Fibroblast of lung (primary cell): ENCODE measurements at places on chromosomes 1 and 21. TPM values are rescaled to one million over a fixed set of nuclear protein-coding genes. Genes with fewer than 3 reads are reported as not detected.
A peak's percentile ranks its signal among the peaks of the same experiment; 100 is the strongest.

CCSAP gene
- 4.3 and 4.4 TPM in 2 replicates for polyA plus RNA-seq

HAO2 gene
- not detected in 2 replicates for polyA plus RNA-seq

MYBPH gene
- 0.71 and 5.5 TPM in 2 replicates for polyA plus RNA-seq

PIK3CD gene
- polyA plus RNA-seq = 2.8 TPM in 2 replicates

RIPK4 gene
- 0.01 TPM in 1 of 2 replicates, not detected in the other for polyA plus RNA-seq

TRABD2B gene
- polyA plus RNA-seq = 0.01 TPM in 1 of 2 replicates, not detected in the other

PTGS2 gene
- 3.1 and 5.2 TPM in 2 replicates for polyA plus RNA-seq

CRP gene
- polyA plus RNA-seq = not detected in 2 replicates

RAB29 gene
- 31.5 and 34.5 TPM in 2 replicates for polyA plus RNA-seq

MROH7 gene
- polyA plus RNA-seq = 0.01 TPM in 1 of 2 replicates, not detected in the other

OR14I1 gene
- not detected in 2 replicates for polyA plus RNA-seq

CADM3 gene
- polyA plus RNA-seq = not detected in 2 replicates

KCNQ4 gene
- 0.02 and 0.03 TPM in 2 replicates for polyA plus RNA-seq

NHLH2 gene
- polyA plus RNA-seq = not detected in 2 replicates

LTN1 gene
- polyA plus RNA-seq = 10.4 and 12.6 TPM in 2 replicates

ITLN1 gene
- not detected in 2 replicates for polyA plus RNA-seq

FNDC10 gene
- 1.6 and 2.0 TPM in 2 replicates for polyA plus RNA-seq

IL10RB gene
- 43.6 and 56.2 TPM in 2 replicates for polyA plus RNA-seq

GRCh38 chr1:223068900-223069665 is 74.0 kb downstream of the TLR5 start:
- DNase-seq = no peak

DNA sequence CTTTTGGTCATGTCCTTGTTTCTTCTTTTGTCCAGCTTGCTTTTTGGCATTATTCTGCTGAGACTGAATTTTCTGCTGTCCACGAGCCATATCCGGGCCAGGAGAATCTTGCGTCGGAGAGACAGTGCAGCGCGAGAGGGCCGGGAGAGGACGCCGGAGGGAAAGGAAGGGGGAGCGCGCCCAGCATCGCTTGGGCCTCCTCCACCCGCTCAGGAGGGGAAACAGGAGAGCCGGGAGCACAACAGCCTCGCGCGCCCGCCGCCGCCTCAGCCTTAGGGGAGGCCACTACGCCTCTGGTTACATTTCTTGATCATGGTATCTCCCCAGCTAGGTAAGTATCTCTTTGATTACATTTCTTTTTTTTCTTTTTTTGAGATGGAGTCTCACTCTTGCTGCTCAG is 7.4 kb upstream of the DEGS1 start:
- DNase-seq = no peak

GRCh38 chr1:3904006-3904842 is 4.2 kb upstream of the C1orf174 start:
- DNase-seq = no peak

DNA sequence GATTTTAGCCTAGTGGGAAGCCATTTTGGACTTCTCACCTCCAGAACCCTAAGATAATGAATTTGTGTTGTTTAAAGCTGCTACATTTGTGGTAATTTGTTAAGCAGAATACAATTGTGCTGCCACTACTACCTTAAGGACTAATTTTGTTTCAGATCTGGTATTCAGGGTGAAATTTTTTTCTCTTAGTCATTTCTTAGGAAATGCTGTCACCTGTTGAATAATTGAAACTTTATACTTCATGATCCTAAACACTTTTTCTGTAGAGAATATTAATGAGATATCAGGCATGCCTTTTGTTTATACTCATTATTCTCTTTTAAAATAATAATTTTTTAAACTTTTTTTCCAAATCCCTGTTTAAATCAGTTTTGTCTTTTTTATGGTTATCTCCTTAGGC is 246.8 kb downstream of the TGFB2 start:
- DNase-seq = no peak

GRCh38 chr1:245512980-245513578 is 358.3 kb downstream of the KIF26B start:
- peak; percentile 26 for DNase-seq

- DNase-seq = peak; percentile 71
These were observed 24.8 kb downstream of the S100A6 start for GRCh38 chr1:153510984-153511410.

GRCh38 chr1:10179406-10180091 is 30.8 kb upstream of the KIF1B start:
- DNase-seq = no peak

DNA sequence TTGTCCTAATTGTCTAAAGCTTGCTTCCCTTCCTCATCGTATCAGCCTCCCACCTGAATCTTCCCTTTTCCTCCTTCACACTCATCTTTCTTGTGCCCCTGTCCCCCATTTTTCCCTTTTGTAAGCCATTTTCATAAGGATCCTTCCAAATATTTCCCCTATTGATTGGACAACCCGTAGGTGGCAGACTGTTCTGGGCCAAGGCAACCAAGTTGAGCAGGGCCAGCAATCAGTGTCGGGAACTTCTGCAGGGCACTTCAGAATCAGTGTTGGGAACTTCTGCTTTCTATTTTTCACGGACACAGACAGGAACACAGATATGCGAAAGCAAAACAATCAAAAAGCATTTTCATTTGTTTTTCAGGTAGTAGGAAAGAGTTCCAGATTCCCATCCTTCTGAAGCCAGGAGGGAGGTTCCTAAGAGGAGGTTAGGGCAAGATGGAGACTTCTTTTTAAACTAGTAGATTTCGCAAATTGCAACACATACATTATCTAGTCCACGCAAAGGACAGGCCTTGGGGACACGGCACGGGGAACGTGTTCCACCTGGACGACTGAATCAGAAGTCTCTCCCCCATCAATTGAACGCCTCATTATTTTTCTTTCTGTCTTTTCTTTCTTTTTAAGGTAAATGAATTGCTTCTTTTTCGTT is 691 bp upstream of the MPZL1 start:
- peak; percentile 77 for DNase-seq

DNA sequence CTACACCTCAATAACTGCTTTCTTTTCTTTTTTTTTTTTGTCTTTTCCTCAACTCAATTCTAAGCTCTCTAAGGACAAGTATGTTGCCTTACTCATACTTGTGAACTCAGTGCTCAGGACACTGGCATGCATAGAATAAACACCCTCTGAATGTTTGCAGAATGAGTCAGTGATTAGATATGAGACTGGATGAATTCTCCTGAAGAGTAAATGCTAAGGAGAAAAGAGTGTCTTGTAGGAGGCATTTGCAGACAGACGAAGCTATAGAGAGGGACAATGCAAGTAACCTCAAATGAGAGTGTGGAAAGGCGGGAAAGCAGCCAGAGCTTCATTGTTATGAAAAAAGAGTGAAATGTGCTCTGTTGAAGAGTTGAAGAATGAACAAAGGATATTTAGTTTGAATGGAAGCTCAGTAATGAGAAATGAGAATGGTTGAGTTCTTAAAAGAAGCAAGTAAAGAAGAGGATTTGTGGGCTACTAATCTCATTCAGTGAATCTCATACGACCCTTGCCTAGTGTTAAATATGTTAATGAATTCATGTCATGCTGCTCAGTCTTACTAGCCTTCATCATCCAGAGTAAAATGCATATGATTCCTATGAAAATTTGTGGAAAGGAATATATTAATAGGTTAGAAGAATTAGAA is 166.1 kb upstream of the DPYD start:
- DNase-seq = peak; percentile 100

GRCh38 chr1:184637664-184638240 is 116.9 kb downstream of the EDEM3 start:
- DNase-seq = no peak

DNA sequence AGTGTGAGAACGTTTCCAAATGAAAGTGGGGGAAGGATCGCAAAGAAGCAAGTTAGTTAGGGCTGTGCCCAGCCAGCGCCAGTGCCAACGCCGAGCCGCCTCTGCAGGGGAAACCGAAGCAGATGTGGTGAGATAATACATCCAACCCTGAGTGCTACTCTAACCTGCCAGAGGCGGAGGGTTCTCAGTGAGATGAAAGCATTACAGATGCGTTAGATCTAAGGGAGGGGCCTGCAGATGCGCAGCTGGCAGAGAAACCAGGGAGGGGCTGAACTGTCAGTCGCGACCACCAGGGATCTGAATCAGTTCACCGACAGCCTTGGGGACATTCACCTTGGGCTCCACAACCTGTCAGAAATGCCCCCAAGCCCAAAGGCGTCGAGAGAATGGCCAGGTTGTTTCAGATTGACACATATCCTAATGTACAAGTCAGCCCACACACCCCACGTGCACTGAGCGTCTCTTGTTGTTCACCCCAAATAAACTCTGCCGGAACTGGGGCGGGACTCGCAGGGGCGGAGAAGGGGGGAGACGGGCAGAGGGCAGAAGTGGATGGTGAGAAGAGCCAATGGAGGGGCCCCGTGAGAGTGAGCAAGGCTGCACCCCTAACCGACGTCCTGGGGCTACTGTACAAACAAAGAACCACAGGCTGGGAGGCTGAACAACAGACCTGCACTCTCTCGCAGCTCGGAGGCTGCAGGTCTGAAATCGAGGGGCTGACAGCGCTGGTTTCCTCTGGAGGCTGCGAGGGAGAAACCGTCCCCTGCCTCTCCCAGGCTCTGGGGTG is 8.7 kb upstream of the UMODL1 start:
- no peak for DNase-seq

GRCh38 chr1:65940126-65940525 is 147.4 kb downstream of the PDE4B start:
- no peak for DNase-seq

GRCh38 chr1:202291961-202292712 is 49.6 kb downstream of the UBE2T start:
- DNase-seq = peak; percentile 91

- no peak for DNase-seq
These were observed 470.8 kb downstream of the LMO4 start for GRCh38 chr1:87799451-87799850.

- DNase-seq = no peak
These were observed 2.8 kb downstream of the TNFRSF1B start for GRCh38 chr1:12169442-12170135.

- DNase-seq = no peak
These were observed 841 bp downstream of the CENPF start for GRCh38 chr1:214603819-214604252.

- peak; percentile 65 for DNase-seq
These were observed 51.8 kb downstream of the KCNJ15 start for GRCh38 chr21:38308532-38309119.

GRCh38 chr1:202961220-202961880 is 3.2 kb upstream of the ADIPOR1 start:
- no peak for DNase-seq

GRCh38 chr1:229495782-229496181 is 12.4 kb downstream of the NUP133 start:
- DNase-seq = no peak

GRCh38 chr1:44655609-44656008 is 18.7 kb downstream of the TMEM53 start:
- DNase-seq = no peak

DNA sequence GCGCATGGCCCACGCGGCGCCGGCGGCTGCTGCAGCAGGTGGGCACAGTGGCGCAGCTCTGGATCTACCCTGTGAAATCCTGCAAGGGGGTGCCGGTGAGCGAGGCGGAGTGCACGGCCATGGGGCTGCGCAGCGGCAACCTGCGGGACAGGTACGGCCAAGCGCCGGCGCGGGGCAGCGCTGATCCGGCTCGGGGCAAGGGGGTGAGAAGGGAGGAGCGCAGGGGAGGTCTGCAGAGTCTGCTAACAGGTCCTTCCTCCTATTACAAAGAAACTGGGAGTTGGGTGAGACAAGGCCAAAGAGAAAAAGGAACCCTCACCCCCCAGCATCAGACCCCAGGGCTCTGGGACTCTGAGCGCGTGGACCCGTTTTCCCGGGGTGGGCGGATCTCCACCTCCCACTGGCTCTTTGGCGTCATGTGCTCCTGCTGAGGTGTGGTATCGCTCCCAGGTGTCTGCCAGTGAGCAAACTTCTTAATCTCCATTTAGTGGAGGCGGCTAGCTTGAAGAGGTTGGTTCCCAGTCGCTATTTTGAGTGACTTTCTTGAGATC is 431 bp downstream of the MTARC1 start:
- no peak for DNase-seq

DNA sequence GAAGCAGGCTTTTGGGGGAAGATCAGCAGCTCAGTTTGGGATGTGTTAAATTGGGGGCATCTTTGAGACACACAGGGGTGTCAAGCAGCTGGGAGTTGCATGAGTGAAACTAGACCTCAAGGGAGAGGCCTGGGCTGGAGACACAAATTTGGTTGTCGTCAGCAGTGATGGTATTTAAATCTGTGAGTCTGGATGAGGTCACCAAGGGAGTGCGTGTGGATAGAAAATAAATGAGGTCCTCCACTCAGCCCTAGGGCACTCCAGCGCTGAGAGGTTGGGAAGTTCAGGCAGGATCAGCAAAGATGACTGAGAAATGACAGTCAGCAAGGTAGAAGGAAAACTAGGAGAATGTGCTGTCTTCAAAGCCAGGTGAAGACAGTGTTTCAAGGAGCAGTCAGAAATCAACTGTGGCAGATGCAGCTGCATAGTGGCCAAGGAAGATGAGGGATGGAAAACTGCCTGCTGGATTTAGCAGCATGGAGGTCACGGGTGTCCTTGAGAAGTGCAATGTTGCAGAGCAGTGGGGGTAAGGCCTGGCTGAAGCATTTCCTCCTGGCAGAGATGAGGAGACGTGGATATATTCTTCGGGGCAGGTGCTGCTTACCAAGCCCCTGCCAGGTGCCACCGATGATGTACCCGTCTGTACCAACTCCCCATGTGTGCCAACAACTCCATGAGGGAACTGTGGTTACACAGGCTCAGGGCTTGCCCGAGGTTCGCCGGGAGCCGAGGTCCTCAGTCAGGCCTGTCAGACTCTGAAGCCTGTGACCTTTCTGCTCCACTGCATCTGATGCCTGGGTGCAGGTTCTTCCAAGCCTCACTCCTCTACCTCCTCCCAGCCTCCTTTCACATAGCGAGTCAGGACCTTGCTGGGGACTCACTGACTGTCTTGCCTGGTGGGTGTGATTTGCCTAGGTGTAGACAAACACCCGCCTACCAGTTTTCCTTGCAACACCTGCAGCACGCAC is 11.3 kb downstream of the MAP7D1 start:
- DNase-seq = peak; percentile 67

DNA sequence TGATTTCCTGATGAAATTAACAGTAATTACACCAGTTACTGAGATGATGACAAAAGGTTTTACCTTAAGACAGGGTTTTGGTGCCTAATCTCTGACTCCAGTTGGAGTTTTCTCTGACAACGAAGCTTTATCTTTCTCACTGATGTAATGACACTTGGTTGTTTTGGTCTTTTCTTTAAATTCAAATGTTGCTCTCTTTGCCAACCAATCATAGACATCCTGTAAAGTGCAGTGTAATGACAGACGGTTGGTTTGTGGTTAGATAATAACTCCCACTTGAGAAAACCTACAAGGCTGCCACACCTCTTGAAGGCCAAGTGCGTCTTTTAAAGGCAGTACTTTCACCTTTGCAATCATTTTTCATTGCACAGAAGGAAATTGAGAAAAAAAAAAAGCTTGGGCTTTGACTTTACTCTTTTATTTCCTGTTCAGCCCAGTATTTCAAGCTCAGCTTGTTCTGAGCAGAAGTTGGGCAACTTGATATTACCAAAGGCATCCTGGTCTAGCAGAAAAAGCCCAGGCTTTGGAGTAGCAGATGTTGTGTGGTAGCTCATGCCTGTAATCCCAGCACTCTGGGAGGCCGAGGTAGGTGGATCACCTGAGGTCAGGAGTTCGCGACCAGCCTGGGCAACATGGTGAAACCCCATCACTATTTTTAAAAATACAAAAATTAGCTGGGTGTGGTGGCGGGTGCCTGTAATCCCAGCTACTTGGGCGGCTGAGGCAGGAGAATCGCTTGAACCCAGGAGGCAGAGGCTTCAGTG is 14.9 kb downstream of the PDIK1L start:
- DNase-seq = no peak

GRCh38 chr21:34693192-34693810 is 24.5 kb downstream of the CLIC6 start:
- DNase-seq = peak; percentile 83
